ENCODE measurements at places on chromosomes 13 and 19. TPM values are rescaled to one million over a fixed set of nuclear protein-coding genes. Genes with fewer than 3 reads are reported as not detected.

PNMA8A gene
- 6.0 TPM for total RNA-seq

SLC15A1 gene
- total RNA-seq = not detected

SYNGR4 gene
- total RNA-seq = 0.31 TPM

SIGLEC12 gene
- 0.76 TPM for total RNA-seq

TMEM143 gene
- 16.6 TPM for total RNA-seq

DIAPH3 gene
- total RNA-seq = 20.0 TPM

SHC2 gene
- 0.32 TPM for total RNA-seq

COLGALT1 gene
- 80.1 TPM for total RNA-seq

GRCh38 chr13:83498481-83499190, 383.6 kb downstream of the SLITRK1 start:
- no peak overlapping the region for H3K4me3 ChIP-seq
- no peaks in the 10 kb centered on the region for H3K27me3 ChIP-seq
- DNase-seq = no peak
- H3K27ac ChIP-seq = no peak overlapping the region
- H3K36me3 ChIP-seq = no peaks in the 10 kb centered on the region
- H3K4me1 ChIP-seq = no peaks in the 10 kb centered on the region

GRCh38 chr19:46025835-46026234, 3.0 kb upstream of the PGLYRP1 start:
- H3K27me3 ChIP-seq = peaks cover 51% of the 10 kb centered on the region
- no peak overlapping the region for H3K4me3 ChIP-seq
- peaks cover 4% of the 10 kb centered on the region for H3K36me3 ChIP-seq
- no peak overlapping the region for H3K27ac ChIP-seq

DNA sequence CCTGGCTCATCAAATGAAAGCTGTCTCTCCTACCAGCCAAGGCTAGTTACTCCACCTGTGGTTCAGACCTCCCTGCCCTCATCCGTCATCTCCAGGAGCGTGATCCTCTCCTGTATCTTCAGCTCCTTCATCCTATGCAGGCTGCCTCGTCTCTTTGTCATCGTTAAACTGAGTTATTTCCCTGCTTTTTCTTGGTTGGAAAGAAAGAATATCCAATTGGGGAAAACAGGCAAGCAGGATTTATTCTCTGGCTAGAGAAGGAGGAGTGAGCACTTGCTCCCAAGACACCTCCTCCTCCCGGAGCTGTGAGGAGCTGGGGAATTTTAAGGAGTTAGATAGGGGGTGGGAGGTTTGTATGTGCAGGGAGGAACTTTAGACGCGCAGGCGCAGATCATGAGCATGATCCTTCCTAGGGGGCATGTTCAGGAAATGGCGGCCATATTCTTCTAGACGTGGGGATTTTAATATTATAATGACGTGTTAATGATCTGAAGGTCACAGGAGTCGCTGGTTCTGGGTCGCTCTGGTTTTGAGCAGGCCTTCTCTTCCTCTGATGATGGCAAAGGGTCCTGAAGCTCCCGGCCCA, 156.4 kb upstream of the KL start:
- H3K27me3 ChIP-seq = no peaks in the 10 kb centered on the region
- DNase-seq = no peak
- H3K36me3 ChIP-seq = no peaks in the 10 kb centered on the region
- H3K4me3 ChIP-seq = no peak overlapping the region
- no peaks in the 10 kb centered on the region for H3K4me1 ChIP-seq

DNA sequence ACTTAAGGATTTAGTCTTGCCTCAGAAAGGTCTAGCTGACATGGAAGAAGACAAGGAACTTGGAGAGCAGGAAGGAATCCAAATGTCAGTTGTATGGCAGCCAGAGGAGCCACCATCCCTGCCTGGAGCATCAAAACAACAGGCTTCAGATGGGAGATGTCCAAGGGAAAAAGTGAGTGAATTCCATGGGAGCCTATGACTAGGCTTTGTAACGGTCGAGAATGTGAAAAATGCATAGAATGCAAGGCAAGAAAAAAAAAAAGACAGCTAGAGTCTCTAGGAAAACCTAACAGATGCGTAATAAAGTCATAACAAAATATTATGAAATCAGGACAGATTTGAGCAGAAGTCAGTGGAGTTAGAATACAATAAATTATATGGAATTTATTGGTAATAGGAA, 183.7 kb upstream of the LSM14A start:
- peaks cover 2% of the 10 kb centered on the region for H3K36me3 ChIP-seq
- no peak overlapping the region for H3K4me3 ChIP-seq
- DNase-seq = no peak
- peaks cover 11% of the 10 kb centered on the region for H3K27me3 ChIP-seq

DNA sequence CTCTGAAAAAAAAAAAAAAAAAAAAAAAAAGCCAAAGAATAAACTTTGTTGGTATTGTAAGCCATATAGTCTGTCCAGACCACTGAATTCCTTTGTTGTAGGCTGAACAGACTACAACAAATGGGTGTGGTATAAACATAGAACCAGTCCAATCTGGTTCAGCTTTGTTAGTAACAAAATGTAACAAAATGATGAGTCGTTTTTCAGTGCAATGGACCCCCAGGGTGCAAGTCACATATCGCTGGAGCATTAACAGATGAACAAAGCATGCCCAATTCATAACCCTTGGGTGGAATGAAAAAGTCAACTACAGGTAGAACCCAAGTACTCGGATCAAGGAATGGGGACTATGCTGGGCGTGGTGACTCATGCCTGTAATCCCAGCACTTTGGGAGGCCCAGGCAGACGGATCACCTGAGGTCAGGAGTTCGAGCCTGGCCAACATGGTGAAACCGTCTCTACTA, 13.6 kb upstream of the FCHO1 start:
- DNase-seq = no peak
- no peak overlapping the region for H3K4me3 ChIP-seq
- no peak overlapping the region for H3K27ac ChIP-seq
- peaks cover 2% of the 10 kb centered on the region for H3K4me1 ChIP-seq
- H3K27me3 ChIP-seq = no peaks in the 10 kb centered on the region

GRCh38 chr19:18417250-18418028, 1.8 kb upstream of the SSBP4 start:
- peaks cover 10% of the 10 kb centered on the region for H3K36me3 ChIP-seq
- DNase-seq = no peak
- H3K4me3 ChIP-seq = peak overlapping the region; percentile 73
- peak overlapping the region; percentile 85 for H3K27ac ChIP-seq
- peaks cover 44% of the 10 kb centered on the region for H3K27me3 ChIP-seq

DNA sequence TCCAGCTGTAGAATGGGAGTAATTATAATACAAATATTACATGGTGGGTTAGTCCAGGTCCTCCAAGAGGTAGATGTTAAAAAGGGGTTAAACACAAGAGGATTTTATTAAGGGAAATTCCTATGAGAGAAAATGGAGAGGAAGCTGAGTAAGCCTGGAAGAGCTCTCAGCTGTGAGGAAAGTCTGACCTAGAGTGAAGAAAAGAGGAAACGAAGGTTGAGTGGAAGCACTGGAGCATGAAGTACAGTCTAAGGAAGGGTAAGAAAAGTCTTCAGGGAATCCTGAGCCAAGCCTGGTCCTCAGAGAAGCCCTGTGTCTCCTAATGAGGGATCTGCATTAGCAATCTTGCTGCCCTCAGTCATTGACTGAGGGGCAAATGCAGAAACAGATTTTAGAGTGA, 506.2 kb downstream of the GPC5 start:
- no peaks in the 10 kb centered on the region for H3K36me3 ChIP-seq
- no peak overlapping the region for H3K4me3 ChIP-seq
- no peak overlapping the region for H3K27ac ChIP-seq
- DNase-seq = no peak
- no peaks in the 10 kb centered on the region for H3K27me3 ChIP-seq

DNA sequence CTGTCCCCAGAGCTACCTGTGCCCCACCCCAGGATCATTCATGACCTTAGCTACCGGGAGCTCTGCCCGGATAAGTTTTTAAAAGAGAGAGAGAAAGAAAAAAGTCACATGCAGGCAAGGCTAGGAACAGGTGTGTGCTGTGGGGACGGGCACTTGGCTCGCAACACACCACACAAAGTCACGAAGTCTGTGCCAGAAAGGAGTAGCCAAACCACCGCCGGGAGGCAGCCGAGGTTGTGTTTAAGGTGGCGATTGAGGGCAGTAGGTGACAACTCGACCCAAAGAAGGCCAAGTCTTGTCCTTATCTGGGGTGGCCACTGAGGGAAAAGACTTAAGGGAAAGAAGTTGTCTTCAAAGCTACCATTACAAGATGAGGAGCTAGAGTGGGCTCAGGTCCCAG, 4.6 kb upstream of the TSHZ3 start:
- no peak overlapping the region for H3K27ac ChIP-seq
- no peak overlapping the region for H3K4me3 ChIP-seq
- peaks cover 36% of the 10 kb centered on the region for H3K4me1 ChIP-seq

- no peaks in the 10 kb centered on the region for H3K36me3 ChIP-seq
- H3K4me3 ChIP-seq = no peak overlapping the region
- H3K4me1 ChIP-seq = peaks cover 10% of the 10 kb centered on the region
- no peak overlapping the region for H3K27ac ChIP-seq
- DNase-seq = no peak
These were observed 20.3 kb downstream of the LNX2 start for GRCh38 chr13:27599845-27600553.

DNA sequence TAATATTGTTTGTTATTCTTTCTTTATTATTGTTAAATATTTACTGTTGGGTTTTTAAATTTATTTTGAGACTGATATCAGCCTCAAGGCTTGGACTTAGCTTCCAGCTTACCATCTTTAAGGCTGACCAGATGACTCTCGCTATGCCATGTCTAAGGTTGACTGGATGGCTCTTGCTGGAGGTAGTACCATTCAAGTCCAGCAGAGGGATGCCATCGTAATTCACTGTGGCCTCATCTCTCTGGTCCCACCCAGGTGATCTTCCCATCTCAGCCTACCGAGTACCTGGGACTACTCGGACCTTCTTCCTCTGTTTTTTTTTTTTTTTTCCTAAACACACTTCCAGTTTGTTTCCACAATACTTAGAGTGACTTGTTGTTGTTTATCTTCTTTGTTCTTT, 41.7 kb upstream of the ZNF91 start:
- DNase-seq = no peak
- peaks cover 12% of the 10 kb centered on the region for H3K36me3 ChIP-seq
- no peaks in the 10 kb centered on the region for H3K27me3 ChIP-seq

DNA sequence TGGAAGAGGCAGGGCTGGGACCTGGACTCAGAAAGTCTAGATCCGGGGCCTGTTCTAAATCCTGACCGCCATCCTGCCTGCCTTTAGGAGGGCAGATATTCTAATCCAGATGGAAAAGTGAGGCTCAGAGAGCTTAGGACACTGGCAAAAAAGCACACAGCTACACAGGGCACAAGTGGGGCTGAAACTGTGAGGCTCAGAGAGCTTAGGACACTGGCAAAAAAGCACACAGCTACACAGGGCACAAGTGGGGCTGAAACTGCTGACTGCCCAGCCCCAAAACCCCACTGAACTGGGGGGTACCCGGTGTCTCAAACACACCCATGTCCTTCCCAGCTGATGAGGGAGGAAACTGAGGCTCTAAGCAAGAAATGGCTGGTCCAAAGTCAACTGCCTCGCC, 2.0 kb downstream of the AKT1S1 start:
- peaks cover 31% of the 10 kb centered on the region for H3K4me1 ChIP-seq
- H3K27me3 ChIP-seq = no peaks in the 10 kb centered on the region
- peak overlapping the region; percentile 50 for H3K27ac ChIP-seq
- peaks cover 10% of the 10 kb centered on the region for H3K36me3 ChIP-seq

GRCh38 chr19:18230941-18231734, 4.9 kb upstream of the PDE4C start:
- no peak overlapping the region for H3K4me3 ChIP-seq
- no peak overlapping the region for H3K27ac ChIP-seq
- DNase-seq = no peak
- peaks cover 14% of the 10 kb centered on the region for H3K4me1 ChIP-seq
- peaks cover 3% of the 10 kb centered on the region for H3K36me3 ChIP-seq
- peaks cover 83% of the 10 kb centered on the region for H3K27me3 ChIP-seq

DNA sequence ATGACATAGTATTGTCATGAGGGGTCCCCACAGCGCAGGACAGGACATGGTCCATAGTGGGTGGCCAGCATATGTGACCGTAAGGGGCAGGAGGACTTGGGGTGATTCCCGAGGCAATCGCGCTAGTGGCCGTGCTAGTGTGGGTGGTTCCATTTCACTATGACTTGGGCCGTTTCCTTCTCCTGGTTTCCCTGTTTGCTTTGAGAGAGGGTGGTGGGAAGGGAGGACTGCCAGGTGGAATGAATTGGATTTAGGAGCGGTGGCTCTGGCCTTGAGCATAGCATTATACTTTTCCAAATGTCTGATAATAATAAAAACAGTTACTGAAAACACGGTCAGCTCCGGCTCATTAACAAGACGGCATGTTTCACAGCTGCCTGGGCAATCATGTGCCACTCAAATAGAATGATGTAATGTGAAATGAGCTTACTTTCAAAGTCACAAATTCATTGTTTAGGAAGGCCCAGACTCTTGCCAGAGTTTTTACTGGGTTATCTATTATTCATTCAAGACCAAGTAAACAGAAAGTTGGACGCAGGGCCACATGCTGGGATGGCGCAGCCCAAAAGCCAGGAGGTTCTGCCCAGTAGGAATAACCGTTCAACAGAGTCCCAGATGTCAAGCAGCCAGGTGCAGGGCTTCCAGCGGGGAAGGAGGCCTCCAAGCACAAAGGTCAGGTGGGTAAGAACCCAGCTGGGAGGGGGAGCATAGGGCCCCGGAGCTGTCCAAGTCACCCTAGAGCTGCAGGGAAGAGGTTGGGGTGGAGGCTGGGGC, 19.6 kb upstream of the SLC15A1 start:
- no peaks in the 10 kb centered on the region for H3K4me1 ChIP-seq
- no peak overlapping the region for H3K4me3 ChIP-seq
- H3K36me3 ChIP-seq = no peaks in the 10 kb centered on the region

GRCh38 chr13:111858571-111858970, 208.4 kb upstream of the SOX1 start:
- no peak overlapping the region for H3K4me3 ChIP-seq
- peaks cover 4% of the 10 kb centered on the region for H3K27me3 ChIP-seq
- H3K36me3 ChIP-seq = no peaks in the 10 kb centered on the region
- H3K27ac ChIP-seq = no peak overlapping the region
- no peak for DNase-seq
- H3K4me1 ChIP-seq = no peaks in the 10 kb centered on the region

DNA sequence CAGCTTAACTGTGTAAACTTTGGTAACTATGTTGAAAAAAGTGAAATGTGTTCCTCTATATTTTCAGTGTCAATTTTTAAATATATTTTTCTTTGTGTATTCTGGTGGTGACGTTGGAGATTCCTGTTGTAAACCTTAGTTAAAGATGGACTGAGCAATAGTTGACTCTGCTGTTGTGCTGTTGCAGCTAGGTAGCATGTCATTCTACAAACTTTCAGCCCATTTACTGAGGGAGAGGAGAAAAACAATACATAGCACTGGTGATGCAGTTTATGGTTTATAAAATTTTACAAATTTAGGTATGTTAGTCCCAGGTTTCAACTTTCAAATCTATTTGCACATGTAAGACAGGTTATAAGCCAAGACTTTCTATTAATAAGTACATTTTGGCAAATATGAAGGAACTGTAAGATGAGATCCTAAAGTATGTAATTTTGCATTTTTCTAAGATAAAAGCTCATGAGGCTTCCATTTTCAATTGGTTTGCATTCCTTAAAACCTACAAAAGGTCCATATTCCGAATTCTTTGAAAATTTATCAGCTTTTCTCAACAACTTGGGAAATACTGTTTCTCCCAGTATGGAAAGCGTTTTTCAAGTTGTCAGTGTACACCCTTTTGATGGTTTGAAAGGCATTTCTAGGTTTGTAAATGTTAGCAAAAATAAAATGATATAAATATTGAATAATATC, 1.5 kb downstream of the NDFIP2 start:
- DNase-seq = no peak
- peaks cover 20% of the 10 kb centered on the region for H3K27me3 ChIP-seq
- H3K4me3 ChIP-seq = peak overlapping the region; percentile 88
- H3K4me1 ChIP-seq = peaks cover 60% of the 10 kb centered on the region
- peaks cover 16% of the 10 kb centered on the region for H3K36me3 ChIP-seq
- H3K27ac ChIP-seq = peak overlapping the region; percentile 90

GRCh38 chr19:58558066-58558622, at the start of gene UBE2M:
UBE2M (minus strand) TSS chr19:58558611; CDS start chr19:58558381, 230 bp downstream.
- H3K36me3 ChIP-seq = peaks cover 60% of the 10 kb centered on the region
- DNase-seq = no peak
- H3K4me1 ChIP-seq = peaks cover 45% of the 10 kb centered on the region
